ENCODE measurements at places on chromosomes 1 and 21.
A peak's percentile ranks its signal among the peaks of the same experiment; 100 is the strongest.

DNA sequence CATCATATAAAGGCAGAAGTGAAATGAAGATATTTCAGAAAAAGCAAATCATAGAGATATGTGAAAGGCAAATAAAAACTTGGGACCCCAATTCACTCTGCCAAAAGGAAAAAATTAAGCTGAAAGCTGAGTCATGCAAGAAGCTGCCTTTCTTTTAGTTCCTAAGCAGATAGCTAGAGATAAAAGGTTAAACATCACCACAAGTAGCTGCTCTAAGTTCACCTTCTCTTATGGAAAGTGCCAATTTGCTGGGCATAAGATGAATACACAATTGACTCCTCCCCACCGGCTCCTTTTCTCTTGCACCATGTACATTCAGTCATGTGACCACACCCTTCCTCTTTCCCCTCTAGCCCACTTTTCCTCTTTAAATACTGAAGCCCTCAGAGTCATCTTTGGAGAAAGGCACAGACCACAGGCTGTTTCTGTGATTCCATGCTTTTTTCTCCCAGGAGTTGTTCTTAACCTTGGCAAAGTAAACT lies 5.4 kb upstream of the SUMO3 start:
- no peak for DNase-seq

- DNase-seq, result no peak
Observed at GRCh38 chr1:244963231-244963826, 99.0 kb upstream of the HNRNPU start.

GRCh38 chr1:92511541-92511940 lies 24.8 kb upstream of the GFI1 start:
- no peak for DNase-seq

DNA sequence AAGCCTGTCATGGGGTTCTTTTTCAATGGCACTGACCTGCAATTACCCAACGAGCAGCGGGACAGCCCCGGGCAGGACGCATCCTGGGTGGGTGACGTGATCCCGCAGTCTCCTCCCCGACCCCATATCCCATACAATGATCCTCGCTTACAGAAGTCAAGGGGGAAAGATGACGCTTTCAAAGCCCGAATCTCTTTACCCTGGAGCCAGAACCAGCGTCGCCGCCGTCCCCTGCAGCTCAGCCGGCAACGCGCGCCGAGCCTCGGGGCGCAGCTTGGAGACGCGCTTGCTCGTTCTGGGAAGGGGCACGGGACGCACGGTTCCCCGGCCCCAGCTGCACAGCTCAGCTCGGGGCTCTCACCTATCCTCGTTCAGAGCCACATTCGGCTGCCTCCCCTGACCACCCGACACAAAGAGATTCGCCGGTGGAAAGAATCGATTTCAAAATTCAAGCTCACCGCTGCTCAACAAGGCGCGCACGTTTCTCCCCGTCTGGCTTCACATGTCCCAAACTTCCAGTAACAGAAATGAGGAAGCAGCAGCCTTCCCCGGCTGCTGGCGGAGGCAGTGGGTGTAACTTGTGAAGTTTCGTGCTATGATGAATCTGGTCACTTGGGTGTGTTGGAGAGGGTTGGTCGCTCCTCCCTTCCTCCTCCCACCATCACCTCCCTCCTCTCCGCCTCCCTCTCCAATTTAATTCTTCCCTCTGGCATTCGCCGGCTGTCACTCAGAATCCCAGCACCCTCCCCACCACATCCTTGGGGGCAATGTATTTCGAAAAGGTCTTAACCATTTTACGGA lies at the start of gene TIAM1:
TSS of gene TIAM1 (minus strand) at position 582 of the 801 bp plus-strand sequence. CDS start 77,289 bp downstream, outside the sequence.
- peak; percentile 47 for DNase-seq

DNA sequence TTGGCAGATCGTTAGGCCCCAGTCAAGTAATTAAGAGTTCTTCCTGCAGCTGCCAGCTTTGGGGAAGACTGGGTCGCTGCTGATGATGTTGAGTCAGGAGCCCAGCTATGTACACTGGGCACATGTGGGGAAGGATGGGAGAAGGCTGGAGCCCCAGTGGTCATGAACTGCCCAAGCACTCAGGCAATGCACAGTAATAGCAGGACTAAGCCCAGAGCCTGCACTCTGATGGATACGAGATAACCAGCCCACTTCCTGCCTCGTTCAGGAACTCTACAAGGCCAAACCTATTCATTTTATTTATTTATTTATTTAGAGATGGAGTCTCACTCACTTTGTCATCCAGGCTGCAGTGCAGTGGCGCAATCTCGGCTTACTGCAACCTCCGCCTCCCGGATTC lies 81.1 kb upstream of the BTG3 start:
- no peak for DNase-seq

DNA sequence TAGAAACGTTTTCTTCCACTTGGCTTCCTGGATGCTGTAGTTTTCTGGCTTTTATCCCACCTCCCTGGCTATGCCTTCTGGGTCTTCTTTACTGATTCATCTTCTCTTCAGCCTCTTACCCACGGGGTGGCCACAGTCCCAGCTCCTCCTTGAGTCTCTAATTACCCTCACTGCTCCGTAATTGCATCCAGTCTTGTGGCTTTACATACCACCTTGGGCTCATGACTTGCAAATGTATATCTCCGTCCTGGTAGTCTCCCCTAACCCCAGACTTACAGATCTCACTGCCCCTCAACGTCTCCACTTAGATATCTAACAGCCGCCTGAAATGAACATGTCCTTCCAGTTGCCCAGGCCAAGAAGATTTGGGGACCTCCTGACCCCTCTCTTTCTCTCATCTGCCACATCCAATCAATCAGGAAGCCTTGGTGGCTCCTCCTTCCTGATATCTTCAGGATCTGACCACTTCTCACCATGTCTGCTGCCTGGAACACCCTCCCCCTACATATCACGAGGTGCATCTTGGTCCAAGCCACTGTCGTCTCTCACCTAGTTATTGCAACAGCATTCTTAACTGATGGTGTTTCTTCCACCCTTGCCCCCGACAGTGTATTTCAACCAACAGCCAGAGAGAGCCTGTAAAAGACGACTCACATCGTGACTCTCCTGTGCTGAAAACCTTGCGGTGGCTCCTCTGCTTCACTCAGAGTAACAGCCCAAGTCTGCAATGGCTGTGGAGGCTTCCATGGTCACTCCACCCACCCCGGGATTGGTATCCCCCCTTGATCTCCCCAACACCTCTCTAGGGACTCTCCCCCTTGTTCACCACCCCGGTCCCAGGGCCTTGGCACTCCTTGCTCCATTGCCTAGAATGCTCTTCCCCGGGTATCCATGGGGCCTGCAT lies 219.0 kb upstream of the POU3F1 start:
- no peak for DNase-seq

DNA sequence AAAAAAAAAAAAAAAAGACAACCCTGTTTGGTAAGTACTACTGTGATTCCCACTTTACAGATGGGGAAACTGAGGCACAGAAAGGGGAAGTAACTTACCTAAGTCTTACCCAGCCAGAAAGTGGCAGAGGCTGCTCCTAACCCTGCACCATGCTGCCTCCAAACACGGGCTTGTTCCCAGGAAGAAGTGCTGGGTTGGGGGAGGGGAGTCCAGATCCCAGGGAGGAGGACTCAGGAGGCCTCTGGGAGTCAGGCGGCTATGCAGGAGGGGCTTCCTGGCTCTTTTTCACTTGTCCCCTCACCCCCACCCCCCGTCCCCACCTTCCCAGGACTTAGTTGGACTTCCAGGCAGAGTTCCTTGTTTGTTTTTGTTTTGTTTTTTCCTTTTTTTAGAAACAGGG lies 23.9 kb downstream of the PIK3CD start:
- no peak for DNase-seq

- no peak for DNase-seq
Observed at GRCh38 chr1:81950591-81951244, 150.0 kb downstream of the ADGRL2 start.

DNA sequence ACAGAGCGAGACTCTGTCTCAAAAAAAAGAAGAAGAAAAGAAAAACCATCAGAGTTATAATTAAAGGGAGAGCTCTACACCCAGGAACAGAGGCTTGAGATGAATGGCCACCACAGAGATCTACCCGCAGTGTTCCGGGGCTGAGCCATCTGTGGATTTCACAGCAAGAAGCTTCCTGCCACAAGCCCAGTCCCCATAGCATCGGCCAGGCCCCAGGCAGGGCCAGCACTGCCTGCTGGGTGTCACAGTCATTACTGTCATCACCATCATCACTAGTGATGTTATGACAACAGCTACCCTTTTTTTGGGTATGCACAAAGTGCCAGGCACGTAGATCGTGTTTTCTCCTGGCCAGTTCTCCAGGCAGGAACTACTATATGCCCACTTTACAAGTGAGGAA lies 111.6 kb upstream of the VAMP3 start:
- no peak for DNase-seq

- no peak for DNase-seq
Observed at GRCh38 chr1:103948526-103948925, 198.8 kb downstream of the AMY1C start.

DNA sequence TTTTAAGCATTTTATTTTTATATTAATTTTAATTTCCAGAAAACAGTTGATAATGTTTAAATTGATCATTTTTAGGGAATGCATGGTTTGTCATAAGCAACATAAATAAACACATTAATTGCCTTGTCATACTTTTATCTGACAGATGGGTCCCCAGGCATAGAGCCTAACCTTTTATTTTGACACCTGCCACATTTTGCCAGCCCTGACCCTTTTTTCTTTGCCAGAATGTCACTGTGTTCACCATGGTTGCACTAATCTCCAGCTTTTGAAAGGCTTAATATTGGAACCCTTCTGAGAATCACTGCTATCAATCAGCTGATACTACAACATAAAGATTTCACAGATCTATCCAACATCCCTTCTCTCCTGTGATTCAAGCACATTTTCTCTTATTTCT lies 56.0 kb upstream of the DPYD start:
- no peak for DNase-seq

GRCh38 chr1:74197255-74197654 lies 721 bp downstream of the LRRIQ3 start:
- DNase-seq, result no peak

DNA sequence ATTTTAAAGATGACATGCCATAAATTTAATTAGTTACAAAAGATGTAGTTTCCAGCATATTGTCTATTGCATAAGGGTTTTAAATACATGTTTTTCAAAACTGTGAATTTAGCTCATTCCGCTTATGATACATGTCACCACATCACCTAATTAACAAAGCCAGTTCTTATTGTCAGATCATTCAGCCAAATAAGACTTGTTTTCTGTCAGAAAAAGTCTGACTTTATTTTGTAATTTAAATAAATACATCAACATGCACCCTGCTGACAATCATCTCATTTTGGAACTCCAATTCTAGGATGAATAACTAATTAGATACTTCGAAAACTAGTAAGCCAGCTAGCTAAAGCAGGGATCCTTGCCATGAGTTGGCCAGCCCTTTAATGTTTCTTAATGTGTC lies 110.9 kb upstream of the APP start:
- no peak for DNase-seq

DNA sequence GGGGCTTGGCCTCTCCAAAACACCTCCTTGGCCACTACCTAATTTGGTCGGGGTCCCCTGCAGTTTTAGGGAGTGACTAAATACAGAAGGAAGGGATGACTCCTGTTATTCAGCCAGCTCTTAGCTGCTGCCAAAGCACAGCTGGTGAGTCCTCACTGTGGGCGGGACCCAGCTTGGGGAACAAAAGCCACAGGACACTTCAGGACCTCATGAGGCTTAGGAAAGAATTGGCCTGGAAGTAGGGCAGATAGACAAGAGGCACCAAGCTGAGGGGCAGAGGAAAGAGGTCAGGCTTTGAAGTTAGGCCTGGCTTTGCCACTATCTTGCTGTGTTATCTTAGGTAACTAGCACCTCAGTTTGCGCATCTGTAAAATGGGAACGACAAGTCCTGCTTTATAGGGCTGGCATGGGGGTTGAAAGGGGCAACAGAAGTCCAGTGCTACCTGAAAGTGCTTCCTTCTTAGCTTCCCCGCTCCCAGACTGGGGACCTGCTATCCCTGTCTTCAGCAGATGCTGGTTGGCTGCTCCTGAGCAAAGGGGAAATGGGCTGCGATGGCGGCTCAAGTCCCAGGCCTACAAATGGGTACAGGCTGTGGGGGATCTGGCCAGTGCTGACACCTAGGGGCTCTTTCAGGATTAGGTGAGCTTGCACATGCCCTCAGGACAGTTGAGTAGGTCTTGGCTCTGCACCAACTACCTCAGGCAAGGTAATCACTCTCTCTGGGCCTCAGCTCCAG lies 15.7 kb downstream of the IFI6 start:
- no peak for DNase-seq

DNA sequence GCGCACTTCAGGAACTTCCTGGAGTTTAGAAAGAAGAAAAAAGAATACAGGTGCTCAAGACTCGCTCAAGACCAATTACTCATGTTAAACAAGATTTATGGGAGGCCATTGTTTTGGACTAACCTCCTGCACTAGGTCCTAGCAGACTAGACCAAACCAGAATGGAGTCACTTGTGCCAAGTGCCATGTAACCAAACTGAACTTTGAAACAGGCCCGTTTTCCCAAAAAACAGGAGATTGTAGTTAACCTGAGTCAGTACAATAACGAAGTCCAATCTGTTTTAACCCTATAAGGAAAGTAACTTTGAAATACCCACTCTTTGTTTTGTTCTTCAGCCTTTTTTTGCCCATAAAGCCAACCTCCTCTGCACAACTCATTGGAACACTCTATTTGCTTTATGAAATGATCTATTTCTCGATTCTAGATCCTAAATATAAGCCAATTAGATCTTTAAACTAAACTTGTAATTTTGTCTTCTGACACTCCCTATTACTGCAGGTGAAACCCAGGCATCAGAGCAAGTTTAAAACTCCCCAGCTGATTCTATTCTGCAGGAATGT lies 695 bp upstream of the NTPCR start:
- DNase-seq, result no peak

GRCh38 chr1:234731569-234732085 lies 121.6 kb upstream of the IRF2BP2 start:
- DNase-seq, result no peak

DNA sequence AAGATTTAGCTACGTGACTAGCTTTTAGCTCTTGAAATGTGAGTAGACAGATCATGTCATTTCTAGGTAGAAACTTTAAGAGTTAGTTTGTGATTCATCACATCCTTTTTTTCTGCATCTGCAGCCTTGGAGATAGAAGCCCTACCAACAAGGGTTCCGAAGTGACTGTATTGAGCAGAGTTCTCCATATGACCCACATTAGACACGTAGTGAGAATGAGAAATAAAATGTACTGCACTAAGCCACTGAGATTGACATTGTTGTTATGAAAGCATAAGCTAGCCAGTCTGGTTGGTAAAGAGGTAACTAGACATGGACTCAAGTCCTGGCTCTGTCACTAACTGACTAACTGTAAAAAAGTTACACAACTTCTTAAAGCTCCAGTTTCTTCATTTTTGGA lies 296.1 kb downstream of the PDE4B start:
- DNase-seq, result no peak

DNA sequence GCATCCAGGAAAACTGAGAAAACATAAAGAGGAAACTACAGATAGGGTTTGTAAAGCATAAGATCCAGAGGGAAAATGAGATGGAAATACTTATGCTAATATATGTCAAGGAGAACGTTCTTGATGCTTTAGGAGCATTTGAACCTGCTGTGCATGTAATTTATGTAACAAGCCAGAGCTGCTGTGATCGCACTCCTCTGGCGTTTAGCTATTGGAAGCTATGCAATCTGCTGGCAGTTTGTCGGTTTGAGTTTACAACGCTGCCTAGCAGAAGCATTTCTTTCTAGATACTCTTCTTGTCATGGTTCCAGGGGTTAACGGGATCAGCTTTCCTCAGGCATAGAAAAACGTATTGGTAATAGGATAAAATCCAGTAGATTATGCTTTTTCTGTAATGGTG lies 182.7 kb downstream of the KCNH1 start:
- no peak for DNase-seq

GRCh38 chr1:20913242-20913641 lies 126.1 kb upstream of the HP1BP3 start:
- DNase-seq, result no peak

- no peak for DNase-seq
Observed at GRCh38 chr21:46423546-46424038, 35.1 kb upstream of the DIP2A start.
